ENCODE measurements at places on chromosomes 6 and 20.

DNA sequence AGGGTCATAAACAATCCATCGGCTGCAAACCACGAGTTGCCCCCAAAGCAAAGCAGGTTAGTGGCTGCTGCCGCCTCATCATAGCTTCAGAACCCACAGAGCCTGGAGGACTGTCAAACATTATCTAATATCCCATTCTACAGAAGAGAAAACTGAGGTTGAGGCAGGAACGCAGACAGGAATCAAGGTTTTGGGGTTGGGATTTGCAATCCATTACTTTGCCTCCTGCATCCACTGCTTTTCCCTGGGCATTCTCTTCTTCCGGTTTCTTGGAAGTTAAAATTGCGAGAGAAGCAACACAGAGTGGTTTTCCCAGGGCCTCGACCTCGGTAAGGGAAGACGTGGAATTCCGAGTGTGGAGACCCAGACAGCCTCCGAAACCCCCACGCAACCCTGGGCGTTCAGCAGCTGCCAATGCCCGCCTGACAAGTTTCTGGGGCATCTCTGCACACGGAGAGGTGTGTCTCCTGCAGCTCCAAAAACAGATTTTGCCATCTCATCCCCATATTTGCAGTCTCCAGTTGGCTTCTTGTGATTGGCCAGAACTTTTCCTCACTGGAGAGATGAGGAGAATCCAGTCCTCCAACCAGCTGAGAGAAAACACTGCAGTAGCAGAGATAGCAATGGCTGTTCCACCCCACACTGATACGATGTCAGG lies 45.5 kb upstream of the SNAP25 start:
- DNase-seq, result no peak

GRCh38 chr20:56411759-56412472 lies at the start of gene CASS4:
Gene CASS4 (plus strand): TSS chr20:56412260. CDS start chr20:56412459, 199 bp downstream.
- peak; percentile 57 for DNase-seq

- DNase-seq, result no peak
These were observed 23.6 kb downstream of the HMGN4 start for GRCh38 chr6:26561533-26562466.

GRCh38 chr20:7159903-7160302 lies 392.4 kb downstream of the BMP2 start:
- DNase-seq, result no peak

DNA sequence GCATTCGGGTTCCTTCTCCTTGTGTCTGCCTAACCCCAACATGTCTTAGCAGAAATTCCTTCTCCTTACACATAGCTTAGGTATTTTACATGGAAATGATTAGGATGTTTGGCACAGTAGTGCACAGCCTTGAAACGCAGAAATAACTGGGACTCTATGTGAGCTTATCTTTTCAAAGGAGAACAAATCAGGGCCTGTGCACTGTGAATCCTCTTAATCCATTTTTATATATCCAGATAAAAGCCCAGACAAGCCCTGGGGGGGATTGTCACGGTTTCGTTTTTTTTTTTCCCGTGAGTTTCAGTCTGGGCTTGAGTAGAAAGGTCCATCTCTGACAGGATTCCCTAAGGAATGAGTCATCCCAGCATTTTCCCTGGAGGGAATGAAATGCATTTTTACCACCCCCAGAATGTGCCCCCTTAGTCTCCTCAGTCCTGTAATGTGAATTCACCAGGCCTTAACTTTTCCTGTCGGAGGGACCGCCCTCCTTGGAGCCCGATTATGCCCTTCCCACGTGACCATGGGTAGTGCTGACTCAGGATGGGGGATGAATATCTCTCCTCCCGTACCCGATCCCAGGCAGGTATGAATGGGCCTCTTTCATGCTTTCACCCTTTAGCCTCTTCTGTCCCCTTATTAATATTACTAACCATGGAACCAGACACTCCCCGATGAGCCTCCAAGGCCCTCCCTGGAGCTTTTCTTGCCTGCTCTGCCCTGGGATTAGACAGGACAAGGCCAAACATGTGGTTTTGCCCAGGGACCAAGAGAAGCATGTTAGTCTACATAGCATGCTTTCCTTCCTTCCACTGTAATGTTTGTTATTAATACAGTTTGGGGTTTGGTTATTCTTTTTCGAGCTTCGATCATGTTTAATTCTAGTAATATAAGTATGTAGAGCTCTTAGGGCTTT lies 23.9 kb upstream of the NAA20 start:
- peak; percentile 78 for DNase-seq

- DNase-seq, result no peak
These were observed 5.5 kb upstream of the HLA-E start for GRCh38 chr6:30483677-30484279.

- no peak for DNase-seq
These were observed 137.5 kb upstream of the AGPAT4 start for GRCh38 chr6:161411265-161411944.
